Stimulated activated CD4-positive, alpha-beta T cell treated with anti-CD3 and anti-CD28 coated beads, Interleukin-1b, Interleukin-23, amount 100 ng/mL, for 1 hour (primary cell): ENCODE measurements at places on chromosomes 4 and X.

DNA sequence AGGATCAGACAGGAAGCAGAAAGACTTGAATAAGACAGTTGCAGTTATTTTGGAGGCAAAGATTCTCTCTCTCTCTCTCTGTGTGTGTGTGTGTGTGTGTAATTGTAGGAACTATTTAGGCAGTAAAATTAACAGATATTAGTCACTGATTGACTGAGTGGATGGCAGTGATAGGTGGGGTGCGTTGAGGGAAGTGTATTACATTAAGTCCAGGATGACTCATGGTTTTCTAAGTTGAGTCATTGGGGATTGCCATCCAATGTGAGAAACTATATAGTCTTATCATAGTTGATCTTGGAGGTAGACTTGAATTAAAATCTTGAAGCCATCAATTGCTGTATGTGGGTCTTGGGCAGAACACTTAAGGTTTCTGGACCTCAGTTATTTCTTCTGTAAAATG, 75.4 kb downstream of the AR start:
- no peak for DNase-seq

- no peak for DNase-seq
Observed at GRCh38 chrX:22516893-22517292, 244.2 kb downstream of the CBLL2 start.

DNA sequence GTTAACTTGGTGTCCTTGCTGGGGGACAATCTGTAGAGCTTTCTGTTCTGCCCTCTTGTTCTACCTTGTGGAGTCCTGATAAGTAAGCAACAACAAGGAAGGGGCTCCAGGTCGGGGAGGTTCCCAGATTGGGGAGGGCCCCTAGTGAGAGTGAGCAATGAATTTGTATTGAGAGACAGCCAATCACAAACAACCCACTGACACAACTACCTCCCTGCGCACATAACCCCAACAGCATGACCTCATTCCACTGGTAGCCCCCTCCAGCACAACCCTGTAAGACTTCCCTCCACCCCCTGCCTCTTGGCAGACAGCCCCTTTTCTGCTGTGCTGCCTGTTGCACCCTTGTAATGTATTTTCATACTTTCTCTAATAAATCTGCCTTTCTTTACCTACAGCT, 19.7 kb upstream of the PNPLA4 start:
- DNase-seq, result no peak

DNA sequence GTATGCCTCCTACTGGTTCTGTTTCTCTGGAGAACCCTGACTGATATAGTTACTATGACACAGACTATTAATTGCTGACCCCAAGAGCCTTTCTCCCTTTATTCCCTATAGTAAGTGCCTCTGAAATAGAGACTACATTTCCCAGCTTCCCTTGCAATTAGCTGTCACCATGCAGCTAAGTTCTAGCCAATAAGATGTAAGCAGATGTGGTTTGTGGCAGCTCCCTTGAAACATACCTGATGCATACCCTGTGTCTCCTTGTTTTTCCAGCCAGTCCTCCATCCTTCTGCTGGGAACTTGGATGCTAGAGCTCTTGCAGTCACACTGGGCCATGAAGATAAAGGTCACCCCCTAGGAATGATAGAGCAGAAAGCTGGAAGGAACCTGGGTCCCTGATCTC, 9.7 kb upstream of the TMEM165 start:
- no peak for DNase-seq

DNA sequence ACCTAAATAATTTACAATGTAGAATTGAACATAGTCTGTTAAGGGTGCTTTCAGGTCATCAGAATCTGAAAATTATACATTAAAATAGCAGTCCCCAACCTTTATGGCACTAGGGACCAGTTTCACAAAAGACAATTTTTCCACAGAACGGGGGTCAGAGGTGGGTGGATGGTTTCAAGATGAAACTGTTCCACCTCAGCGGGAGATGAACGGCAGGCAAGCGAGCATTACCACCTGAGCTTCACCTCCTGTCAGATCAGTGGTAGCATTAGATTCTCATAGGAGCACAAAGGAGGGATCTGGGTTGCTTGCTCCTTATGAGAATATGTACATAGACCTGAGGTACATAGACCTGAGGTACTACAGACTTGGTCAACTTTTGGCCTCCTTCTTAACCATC, 29.0 kb downstream of the LRBA start:
- DNase-seq, result no peak

GRCh38 chrX:48700951-48701653, 4.6 kb downstream of the SUV39H1 start:
- no peak for DNase-seq

DNA sequence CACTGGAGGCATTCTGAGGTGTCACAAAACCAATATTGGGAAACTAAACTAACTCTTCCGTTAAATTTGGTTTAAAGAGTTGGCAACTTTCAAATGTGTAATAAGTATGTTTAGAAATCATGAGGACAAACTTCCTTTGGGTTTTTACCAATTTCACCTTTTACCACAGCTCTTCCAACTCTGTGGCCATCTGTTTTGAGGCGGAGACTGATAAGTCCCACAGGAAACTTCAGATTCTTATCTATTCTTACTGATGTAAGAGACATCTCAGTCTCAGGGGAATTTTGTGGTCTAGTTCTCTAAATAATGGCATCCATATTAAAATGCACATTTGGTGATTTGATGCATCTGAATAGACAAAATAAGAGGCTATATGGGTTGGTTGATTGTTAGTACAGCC, 229.2 kb upstream of the AFF2 start:
- no peak for DNase-seq

DNA sequence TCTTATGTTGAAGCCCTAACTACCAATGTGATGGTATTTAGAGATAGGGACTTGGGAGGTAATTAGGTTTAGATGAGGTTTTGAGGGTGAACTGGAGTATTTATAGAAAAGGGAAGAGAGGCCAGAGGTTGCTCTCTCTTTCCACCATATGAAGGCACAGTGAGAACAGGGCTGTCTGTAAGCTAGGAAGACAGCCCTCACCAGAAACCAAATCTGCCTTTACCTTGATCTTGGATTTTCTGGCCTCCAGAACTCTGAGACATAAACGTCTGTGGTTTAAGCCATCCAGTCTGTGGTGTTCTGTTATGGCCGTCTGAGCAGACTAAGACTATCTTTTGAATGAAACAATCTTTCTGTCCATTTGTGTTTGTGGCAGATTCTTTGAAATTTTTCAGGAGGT, 223.7 kb downstream of the PDHA2 start:
- DNase-seq, result no peak

- no peak for DNase-seq
Observed at GRCh38 chrX:149036086-149036485, 469.0 kb downstream of the IDS start.

DNA sequence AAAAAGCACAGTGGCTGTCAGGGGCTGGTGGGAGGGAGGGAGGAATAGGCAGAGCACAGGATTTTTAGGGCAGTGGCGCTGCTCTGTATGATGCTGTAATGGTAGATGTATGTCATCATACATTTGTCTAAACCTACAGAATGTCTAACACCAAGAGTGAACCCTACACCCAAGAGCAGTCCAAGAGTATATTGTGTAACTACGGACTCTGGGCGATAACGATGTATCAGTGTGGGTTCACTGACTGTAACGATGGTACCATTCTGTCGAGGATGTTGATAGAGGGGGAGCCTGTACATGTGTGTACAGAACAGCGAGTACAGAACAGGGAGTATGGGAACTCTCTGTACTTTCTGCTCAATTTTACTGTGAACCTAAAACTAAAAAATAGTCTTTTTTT, 76.5 kb downstream of the HAUS3 start:
- DNase-seq, result no peak

DNA sequence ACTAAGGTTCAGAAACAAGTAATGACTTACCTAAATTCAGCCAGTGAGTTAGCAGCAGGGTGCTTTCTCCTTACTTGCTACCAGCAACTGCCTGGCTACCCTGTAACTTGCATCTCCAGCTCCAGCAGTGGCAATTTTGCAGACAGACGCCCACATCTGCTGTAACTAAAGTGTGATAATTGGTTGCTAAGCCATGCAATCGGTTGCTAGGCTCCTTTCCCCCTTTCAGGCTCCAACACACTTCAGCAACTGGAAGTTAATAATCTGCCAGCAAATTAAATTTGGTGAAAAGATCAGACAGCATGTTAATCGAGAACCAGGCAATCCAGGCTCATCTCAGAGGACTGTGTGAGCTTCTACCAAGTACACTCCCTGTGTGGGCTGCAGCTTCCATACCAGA, 24.2 kb upstream of the ARHGEF9 start:
- DNase-seq, result no peak

DNA sequence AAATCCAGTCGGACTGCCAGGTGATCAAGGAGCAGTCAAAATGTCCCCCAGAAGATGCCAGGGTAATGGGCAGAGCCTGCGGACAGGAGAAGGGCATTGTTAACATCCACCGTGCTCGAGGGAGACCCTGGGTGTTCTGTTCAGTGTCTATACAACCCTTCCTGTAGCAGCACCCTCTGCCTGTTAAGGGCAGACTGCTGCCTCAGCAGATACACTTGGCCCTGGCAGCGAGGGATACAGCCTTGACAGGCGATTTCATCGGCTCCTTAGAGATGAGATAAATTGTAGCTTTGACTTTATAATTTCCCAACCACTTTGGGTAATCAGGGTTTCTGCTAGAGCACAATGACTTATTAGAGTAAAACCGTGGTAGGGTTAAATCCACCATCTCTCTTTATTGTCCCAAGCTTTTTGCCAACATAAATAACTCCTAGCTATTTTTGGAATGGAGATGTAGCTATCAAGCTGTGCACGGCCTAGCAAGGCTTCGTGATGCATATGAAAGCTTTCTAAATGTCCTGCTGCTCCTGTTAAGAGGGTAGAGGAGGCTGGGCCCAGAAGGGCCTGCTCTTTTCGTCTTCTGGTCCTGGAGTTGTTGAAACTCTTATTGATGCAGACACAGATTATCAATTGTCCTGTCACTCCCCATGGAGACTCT, 195.9 kb downstream of the CPEB2 start:
- DNase-seq, result no peak

- no peak for DNase-seq
Observed at GRCh38 chr4:169231647-169232262, 39.0 kb downstream of the SH3RF1 start.

DNA sequence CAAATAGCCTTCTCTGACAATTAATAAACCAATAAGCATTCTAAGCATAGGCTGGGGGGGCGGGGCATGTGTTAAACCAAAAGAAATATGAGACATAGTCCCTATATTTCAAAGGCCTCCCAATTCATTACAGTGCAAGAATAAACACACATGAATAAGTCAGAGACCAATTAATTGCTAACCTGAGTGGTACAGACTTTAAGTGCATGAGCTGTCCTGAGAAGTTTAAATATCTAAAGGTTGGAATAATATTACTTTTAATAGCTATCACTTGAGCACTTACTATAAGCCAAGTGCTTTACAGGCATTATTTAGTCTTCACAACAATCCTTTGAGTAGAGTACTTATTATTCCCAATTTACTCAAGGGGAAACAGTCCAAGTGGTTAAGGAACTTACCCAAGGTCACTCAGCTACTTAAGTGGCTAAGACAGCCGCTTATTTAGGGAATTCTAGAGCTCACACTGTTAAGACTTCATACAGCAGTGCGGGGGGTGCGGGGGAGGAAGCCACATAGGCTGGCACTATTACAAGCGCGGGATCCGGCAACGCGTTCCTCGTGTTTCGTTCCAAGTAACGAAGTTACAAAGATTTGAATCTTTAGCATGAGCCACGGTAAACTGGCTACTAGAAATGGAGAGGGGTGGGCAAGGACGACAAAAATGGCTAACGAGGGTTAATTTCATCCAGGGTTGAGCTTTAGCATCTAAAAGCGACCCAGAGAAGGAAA, 1.4 kb downstream of the THOC2 start:
- no peak for DNase-seq

GRCh38 chrX:829145-829544, 198.6 kb downstream of the SHOX start:
- DNase-seq, result no peak

GRCh38 chr4:78100060-78100459, 42.9 kb downstream of the FRAS1 start:
- no peak for DNase-seq

GRCh38 chr4:152944666-152945320, 8.7 kb downstream of the FHDC1 start:
- no peak for DNase-seq

GRCh38 chrX:136165406-136165805, 18.1 kb downstream of the FHL1 start:
- DNase-seq, result no peak

DNA sequence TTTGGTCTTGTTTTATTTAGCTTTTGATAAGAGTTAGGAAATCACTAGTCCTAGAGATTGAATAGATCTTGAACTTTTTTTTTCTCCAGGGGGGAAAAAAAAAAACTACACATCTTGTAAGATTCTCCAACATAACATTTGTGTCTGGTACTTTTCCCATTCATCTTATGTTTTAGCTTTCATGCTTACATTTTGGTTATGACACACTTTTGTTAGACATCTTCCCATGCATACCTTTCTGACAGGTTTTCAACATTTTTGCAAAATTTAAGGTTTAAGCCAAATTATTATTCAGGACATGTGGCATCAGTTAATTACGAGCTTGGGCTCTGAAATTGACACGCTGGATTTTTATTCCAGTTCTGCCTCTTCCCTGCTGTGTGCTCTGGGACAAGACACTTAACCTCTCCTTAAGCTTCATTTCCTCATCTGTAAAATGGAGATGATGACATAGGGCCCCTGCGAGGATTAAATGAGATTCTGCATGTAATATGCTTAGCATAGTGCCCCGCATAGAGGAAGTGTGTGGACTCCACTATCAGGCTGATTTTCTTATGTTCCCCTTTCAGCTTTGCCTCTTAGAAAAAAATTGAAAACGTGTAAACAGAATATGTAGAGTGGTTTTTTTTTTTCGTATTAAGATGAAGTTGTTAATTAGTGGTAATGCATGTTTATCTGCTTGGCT, 5.3 kb downstream of the KIT start:
- no peak for DNase-seq

DNA sequence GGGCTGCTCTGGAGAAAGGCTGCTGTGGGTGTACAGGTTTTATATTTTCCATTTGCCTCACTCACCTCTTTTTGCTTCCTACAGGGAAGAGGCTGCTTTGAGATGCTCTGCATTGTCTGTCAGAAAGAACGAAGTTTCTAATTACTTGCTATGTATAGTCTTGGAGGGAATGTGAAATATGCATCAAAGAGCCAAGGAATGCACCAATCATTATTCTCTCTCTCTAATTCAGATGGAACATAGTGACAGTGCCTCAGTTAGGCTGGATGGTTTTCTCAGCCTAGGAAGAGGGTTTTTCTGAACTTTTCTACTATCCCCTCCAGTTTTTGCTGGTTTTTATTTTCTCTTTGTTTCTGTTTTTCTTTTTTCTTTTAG, 106.8 kb upstream of the SLC4A4 start:
- no peak for DNase-seq
